Gastrocnemius medialis (tissue), 4 donors: ENCODE measurements at places on chromosomes 1 and 21. TPM values are rescaled to one million over a fixed set of nuclear protein-coding genes. Genes with fewer than 3 reads are reported as not detected.

Gene ELF3
- not detected for total RNA-seq

Gene TCEANC2
- 9.5 TPM for total RNA-seq

Gene SLC35E2B
- total RNA-seq = 16.5 TPM

Gene FGR
- 4.0 TPM for total RNA-seq

Gene KCNJ9
- total RNA-seq = not detected

Gene S1PR1
- 47.7 TPM for total RNA-seq

Gene HMGCS2
- not detected for total RNA-seq

Gene DCLRE1B
- 1.4 TPM for total RNA-seq

Gene COL9A2
- 0.07 TPM for total RNA-seq

Gene FASLG
- total RNA-seq = not detected

Gene NEK2
- not detected for total RNA-seq

GRCh38 chr1:21702780-21703179, 33.6 kb upstream of the RAP1GAP start:
- no peaks in the 10 kb centered on the region for H3K4me1 ChIP-seq
- no peak overlapping the region for H3K4me3 ChIP-seq
- H3K36me3 ChIP-seq = no peaks in the 10 kb centered on the region
- no peak for DNase-seq
- no peaks in the 10 kb centered on the region for H3K27me3 ChIP-seq

GRCh38 chr1:101567582-101568189, 330.9 kb downstream of the S1PR1 start:
- no peaks in the 10 kb centered on the region for H3K36me3 ChIP-seq
- H3K27me3 ChIP-seq = no peaks in the 10 kb centered on the region
- no peak for DNase-seq
- H3K4me1 ChIP-seq = no peaks in the 10 kb centered on the region

DNA sequence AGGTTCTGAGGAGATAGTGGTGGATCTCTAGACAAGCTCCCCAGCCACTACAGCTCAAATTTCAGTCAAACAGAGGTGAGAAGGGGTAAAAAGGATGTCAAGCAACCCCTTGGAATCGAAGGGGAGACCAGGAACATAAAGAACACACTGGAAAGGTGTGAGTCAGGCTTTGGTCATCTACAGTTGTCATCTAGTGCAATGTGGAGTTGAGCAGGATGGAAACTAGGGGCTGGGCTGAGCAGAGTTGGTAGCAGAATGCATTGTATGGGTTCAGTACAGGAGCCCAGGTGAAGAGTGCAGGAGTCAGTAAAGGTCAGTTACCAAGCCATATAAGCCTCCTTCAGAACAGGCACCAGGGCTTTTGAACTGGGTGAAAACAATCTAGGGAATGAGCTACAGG, 52.7 kb upstream of the VAV3 start:
- no peaks in the 10 kb centered on the region for H3K4me1 ChIP-seq
- H3K27me3 ChIP-seq = no peaks in the 10 kb centered on the region
- H3K36me3 ChIP-seq = no peaks in the 10 kb centered on the region
- no peak overlapping the region for H3K4me3 ChIP-seq

GRCh38 chr1:192852001-192852947, 43.4 kb downstream of the RGS2 start:
- no peaks in the 10 kb centered on the region for H3K27me3 ChIP-seq
- H3K4me3 ChIP-seq = no peak overlapping the region
- DNase-seq = no peak
- H3K36me3 ChIP-seq = no peaks in the 10 kb centered on the region
- H3K4me1 ChIP-seq = no peaks in the 10 kb centered on the region

DNA sequence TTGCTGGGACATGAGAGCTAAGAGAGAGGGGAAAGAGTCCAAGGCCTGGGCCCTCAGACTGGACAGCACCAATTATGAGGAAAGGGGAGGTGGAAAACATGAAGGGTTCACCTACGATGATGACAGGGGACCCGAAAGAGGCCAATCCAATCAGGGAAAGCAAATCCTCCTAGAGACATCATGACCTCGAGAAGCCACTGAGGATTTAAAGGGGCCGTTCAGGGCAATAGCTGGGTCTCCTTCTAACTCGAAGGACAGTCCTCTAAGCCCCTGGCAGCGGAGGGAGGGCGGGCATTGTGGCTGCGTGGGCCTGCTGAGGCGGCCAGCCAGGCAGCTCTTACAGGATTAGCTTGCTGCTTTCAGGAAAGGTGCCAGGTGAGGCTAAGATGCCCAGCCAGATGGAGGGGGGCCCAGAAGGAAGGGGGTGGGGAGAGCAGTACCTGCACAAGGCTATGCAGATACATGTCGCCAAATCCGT, 7.4 kb downstream of the MEF2D start:
- no peaks in the 10 kb centered on the region for H3K27me3 ChIP-seq
- DNase-seq = peak; percentile 97
- H3K27ac ChIP-seq = peak overlapping the region; percentile 99
- peaks cover 98% of the 10 kb centered on the region for H3K4me1 ChIP-seq
- H3K4me3 ChIP-seq = peak overlapping the region; percentile 55

DNA sequence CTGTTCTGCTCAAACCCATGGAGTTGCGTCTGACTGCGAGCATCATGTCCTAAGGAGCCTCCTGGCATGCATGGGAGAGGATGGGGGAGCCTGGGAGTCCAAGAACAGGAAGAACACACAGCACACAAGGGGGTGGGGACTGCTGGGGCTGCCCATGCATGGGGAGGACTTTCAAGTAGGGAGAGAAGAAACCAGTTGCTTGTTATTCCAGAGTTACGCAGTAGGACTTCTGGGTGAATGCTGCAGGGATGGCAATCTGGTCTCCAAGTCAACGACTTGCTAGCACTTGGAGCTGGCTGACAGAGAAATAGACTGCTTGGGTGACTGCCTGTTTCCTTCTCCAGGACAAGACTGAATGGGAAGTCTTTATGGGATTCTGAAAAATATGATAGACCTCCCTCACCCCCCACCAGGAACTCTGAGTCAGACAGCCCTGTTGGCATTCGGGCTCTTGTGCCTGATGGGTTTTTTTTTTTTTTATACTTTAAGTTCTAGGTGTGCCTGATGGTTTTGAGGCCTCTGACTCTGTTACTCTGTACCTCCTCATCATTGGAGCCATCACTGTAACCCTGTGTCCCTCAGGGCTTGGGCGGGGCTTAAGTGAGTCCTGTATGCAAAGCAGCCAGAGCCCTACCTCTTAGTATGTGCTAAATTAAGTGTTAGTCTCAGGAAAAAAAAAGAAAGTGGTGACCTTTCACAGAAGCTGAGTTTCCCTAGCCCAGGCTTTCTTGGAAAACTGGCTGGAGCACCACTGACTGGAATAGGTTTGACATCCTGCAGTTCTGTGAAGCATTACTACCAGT, 30.3 kb downstream of the MAP3K21 start:
- no peaks in the 10 kb centered on the region for H3K4me1 ChIP-seq
- no peak overlapping the region for H3K27ac ChIP-seq
- H3K4me3 ChIP-seq = no peak overlapping the region
- DNase-seq = no peak
- no peaks in the 10 kb centered on the region for H3K27me3 ChIP-seq

DNA sequence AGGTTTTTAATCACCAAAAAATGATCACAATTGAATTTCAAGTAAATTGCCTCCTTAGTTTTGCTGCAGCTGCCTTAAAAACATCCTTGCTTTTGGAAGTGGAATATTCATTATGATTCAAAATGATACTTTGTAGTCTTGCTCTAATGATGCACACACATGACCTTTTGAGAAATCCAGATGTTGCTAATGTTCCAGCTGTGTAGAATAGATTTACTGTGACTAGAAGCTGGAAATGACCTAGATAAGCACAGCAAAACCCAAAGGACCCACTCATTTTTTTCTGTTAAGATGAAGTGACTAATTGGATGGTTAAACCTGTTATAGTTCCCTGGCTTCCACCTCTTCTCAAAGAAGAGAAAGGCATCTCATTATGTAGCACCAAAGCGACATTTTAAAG, 64.6 kb upstream of the RALGPS2 start:
- no peaks in the 10 kb centered on the region for H3K27me3 ChIP-seq
- H3K36me3 ChIP-seq = no peaks in the 10 kb centered on the region
- DNase-seq = no peak
- no peaks in the 10 kb centered on the region for H3K4me1 ChIP-seq

GRCh38 chr1:209342441-209343175, 240.9 kb upstream of the CAMK1G start:
- H3K4me1 ChIP-seq = no peaks in the 10 kb centered on the region
- no peak for DNase-seq
- H3K4me3 ChIP-seq = no peak overlapping the region
- no peaks in the 10 kb centered on the region for H3K36me3 ChIP-seq
- no peaks in the 10 kb centered on the region for H3K27me3 ChIP-seq

DNA sequence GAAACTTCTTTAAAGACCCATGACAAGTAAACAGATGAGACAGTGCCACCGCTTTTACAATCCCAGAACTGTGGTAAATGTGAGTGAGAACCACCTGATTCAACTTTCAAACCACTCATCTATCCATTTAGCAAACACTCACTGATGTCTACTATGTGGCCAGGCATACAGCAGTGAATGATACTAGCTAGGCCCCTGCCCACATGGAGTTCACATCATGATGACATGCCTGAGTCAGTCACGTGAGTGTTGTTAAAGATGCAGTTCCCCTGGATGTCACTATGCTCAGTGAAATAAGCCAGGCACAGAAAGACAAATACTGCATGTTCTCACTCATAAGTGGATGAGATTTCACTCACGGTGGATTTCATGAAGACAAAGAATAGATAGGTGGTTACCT, 28.4 kb downstream of the STX6 start:
- H3K27me3 ChIP-seq = no peaks in the 10 kb centered on the region
- no peaks in the 10 kb centered on the region for H3K4me1 ChIP-seq
- H3K36me3 ChIP-seq = no peaks in the 10 kb centered on the region
- H3K27ac ChIP-seq = no peak overlapping the region
- DNase-seq = no peak

DNA sequence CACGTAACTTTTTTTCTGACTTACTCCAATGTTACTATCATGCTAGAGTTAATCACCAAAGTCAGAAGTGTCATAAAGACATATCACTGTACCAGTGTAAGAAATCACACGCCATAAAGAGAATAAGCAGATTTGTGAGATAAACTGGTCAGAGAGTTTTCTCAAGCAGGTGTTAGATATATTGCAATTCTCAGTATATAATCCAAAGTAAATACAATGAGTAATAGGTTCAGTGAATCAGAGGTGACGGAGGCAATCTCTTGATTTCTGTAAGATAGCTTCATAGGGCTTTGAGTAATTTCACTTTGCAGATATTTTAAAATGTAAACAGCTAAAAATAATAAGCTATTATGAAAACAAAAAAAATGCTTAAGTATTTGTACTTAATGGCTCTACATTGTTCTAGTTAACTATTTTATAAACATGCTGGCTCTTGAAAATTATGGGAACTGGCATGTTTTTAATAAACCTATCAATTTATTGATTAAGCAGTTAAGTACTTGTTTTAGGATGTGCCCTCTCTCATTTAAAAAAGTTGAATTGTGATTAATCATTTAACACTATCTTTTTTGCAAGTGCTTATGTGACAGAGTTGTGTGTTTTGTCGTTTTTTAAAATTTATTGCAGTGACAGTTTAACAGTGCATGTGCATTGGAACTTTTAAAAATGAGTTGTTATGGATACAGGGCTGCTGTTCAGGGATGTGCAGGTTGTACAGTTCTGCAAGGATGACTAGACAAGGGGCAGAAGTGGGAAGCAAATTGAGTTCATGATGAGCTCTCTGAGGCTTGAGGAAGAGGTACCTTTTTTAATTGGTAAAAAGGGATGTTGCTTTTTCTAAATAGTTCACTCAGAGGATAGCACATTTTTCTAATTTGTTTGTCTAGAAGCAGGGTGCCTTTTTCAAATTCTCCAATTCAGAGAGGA, 119.1 kb downstream of the USP25 start:
- H3K27me3 ChIP-seq = no peaks in the 10 kb centered on the region
- no peak for DNase-seq
- H3K36me3 ChIP-seq = peaks cover 7% of the 10 kb centered on the region
- H3K4me3 ChIP-seq = no peak overlapping the region
- no peak overlapping the region for H3K27ac ChIP-seq

DNA sequence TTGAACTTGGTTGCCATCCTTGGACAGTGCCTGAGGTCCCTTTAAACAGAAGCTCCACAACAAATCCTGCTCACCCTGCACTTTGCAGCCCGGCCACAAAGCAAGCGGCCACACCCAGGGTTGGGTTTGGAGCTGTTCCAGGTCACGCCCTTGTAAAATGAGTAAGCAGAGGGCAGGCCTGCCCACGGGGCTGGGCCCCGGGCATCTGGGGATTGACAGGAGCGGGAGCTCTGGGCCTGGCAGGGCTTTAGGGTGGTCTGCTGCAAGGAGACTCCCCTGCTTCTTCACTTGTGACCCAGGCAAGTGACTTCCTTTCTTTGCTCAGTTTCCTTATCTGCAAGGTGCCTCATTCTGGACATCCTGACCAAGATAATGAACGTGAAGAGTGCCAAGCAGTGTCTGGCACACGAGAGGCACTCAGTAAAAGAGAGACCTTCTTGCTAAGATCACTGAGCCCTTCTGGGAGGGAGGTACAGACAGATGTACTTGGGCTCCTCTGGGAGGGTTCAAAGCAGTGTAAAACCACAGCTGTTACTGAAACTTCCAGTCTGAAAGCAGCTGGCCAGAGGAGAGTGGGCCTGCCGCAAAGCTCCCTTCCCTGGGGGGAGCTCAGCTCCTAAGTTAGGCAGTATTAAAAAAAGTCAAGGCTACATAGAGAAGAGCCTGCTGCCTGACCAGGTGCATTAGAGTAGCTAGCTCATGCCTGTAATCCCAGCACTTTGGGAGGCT, 2.6 kb downstream of the E2F2 start:
- no peak overlapping the region for H3K4me3 ChIP-seq
- peaks cover 7% of the 10 kb centered on the region for H3K27me3 ChIP-seq
- peak overlapping the region; percentile 39 for H3K27ac ChIP-seq
- H3K36me3 ChIP-seq = no peaks in the 10 kb centered on the region
- peak; percentile 90 for DNase-seq

GRCh38 chr1:43370564-43370963, 2.8 kb upstream of the ELOVL1 start:
- H3K36me3 ChIP-seq = peaks cover under 1% of the 10 kb centered on the region
- no peak overlapping the region for H3K4me3 ChIP-seq
- H3K27ac ChIP-seq = no peak overlapping the region
- DNase-seq = no peak
- H3K4me1 ChIP-seq = peaks cover 21% of the 10 kb centered on the region

- H3K4me3 ChIP-seq = peak overlapping the region; percentile 57
- no peaks in the 10 kb centered on the region for H3K36me3 ChIP-seq
- H3K27ac ChIP-seq = peak overlapping the region; percentile 84
- DNase-seq = no peak
- peaks cover 41% of the 10 kb centered on the region for H3K4me1 ChIP-seq
Measured at GRCh38 chr1:178870221-178870620, 656 bp downstream of the ANGPTL1 start.
